ENCODE measurements at places on chromosomes 1 and 21.

DNA sequence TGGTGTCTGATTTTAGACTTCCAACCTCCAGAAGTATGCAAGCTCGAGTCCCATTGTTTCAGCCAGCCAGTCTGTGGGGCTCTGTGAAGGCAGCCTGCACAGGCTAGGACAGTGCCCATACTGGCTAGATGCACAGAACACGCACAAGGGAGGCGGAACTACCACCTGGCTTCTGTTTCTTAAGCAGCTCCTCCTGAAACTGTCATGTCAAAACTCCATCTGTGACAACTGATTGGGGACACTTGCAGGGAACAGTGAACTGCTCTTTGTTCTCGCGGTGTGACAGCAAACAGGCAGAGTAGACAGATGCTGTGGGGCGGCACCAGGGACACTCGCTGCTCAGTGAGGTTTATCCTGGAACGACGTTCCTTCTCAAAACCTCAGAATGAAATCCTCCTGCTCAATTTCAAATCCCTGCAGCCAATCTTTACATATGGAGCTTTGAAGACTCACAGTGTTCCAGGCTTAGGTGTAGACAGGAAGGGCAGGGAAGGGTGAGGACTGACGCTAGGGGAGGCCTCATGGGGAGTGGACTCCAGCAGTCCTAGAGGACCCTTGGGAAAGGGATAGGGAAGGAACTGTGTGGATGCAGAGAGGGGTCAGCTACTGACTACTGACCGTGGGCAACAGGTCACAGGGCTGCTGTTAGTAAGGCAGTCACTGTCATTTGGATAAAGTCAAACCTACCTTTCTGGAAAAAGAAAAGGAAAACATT lies 73.8 kb downstream of the ERG start:
- DNase-seq, result no peak

DNA sequence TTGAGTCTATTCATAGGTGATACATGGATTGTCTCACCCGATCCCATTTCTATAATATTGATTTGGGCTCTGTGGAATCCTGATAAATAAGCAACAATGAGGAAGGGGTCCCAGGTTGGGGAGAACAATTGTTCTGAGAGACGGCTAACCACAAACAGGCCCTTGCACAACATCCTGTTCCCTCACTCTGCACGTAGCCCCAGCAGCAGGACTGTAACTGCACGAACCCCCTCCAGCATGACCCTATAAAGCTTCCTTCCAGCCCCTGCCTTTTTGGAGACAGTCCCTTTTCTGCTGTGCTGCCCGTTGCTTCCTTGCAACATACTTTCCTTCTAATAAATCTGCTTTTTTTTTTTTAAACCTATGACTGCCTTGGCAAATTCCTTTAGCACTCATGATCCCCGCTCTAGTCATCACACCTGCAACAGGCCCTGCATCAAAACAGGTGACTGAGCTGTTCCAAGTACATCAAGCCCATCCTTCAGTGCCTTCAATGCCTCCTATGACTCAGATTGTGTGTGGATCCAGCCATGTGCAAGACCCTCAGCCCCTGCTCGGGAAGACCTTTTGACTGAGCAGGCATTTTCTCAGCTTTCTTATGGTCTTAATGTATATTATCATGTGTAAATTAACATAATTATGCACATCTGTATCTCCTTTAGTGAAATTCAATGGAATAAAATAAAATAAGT lies 63.7 kb upstream of the B3GALNT2 start:
- no peak for DNase-seq

- no peak for DNase-seq
Observed at GRCh38 chr1:93988634-93989350, 79.6 kb upstream of the GCLM start.

DNA sequence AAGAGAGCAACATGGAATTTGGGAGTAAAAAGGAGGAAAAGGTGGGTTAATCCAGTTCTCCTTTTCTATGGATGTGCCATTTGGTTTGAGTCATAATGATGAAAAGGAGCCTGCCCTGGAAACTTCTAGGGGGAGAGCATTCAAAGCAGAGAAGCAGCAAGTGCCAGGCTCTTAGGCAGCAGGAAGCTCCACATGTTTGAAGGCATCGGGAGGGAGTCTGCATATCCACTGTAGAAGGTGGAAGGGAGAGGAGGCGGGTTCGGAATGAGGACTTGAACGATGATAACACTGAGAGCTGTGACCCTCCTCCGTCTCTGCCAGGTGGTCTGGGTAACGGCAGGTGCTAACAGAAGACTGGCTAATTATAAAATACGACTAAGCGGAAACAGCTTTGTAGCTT lies 128.2 kb downstream of the RYR2 start:
- no peak for DNase-seq

DNA sequence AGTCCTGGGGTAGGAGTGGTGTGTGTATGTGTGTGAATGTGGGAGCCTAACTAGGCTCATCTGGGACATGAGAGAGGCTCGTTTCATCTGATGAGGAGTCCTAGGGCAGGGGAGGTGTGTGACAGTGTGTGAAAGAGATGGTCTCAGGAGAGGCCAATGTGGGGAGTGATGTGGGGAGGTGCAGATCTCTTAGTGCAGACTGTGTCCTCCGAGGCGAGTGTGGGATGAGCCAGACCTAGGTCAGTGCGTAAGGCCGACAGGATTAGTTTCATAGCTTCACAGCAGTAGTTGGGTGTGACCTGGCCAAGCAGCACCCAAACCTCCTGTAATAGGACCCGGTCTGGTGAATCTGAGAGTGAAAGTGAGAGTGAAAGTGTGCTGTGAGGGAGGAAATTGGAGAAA lies 94.7 kb downstream of the LIPI start:
- no peak for DNase-seq

GRCh38 chr1:200561856-200562214 lies 58.7 kb downstream of the KIF14 start:
- no peak for DNase-seq

GRCh38 chr1:100349246-100349645 lies 3.1 kb upstream of the CDC14A start:
- DNase-seq, result no peak

Measured in cardiac septum (tissue), 1 donor.